ENCODE measurements at places on chromosomes 1 and 21. TPM values are rescaled to one million over a fixed set of nuclear protein-coding genes. Genes with fewer than 3 reads are reported as not detected.

The C1orf115 gene
- 5.8 TPM for total RNA-seq

The CD101 gene
- 0.60 TPM for total RNA-seq

The C4BPA gene
- 0.58 TPM for total RNA-seq

The PDPN gene
- not detected for total RNA-seq

The SNIP1 gene
- 12.1 TPM for total RNA-seq

The HSD17B7 gene
- 11.6 TPM for total RNA-seq

The TP73 gene
- total RNA-seq = 0.62 TPM

The AIRE gene
- not detected for total RNA-seq
